ENCODE measurements at places on chromosomes 5 and 9.

DNA sequence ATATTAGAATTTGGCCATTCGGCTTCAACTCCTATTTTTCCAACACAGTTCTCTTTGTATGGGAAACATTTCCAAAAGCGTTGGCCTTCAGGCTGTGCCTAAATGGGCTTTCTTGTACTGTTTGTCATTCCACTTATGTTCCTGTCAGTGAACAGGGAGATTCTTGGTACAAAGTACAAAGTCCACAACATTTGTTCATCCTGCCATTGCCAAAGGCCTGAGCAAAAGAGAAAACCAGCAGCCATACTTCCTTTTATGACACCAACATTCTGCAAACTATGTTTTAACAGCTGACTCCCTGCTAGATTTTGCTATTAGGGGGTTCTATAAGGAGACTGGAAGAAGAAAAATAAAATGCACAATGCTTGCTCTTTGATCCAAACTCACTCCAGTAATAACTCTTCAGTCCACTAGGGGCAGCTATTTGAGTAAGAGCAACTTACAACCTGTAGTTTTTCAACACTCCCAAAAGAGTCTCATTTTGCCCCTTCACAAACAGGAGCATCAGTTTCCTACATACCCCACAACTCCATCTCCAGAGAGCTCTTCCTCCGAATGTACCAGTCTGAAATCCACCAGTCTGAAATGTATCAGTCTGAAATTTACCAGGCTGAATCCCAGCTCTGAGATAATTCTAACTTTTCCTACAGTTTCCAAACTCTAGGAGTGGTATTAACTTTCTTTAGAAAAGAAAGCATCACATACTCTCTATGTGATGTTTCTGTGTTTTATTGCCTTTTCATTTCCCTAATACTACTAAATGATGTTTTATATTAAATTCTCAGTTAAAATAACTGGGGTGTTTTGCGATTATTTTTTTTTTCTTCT lies 693.8 kb downstream of the DNAH5 start:
- peak; percentile 67 for ATAC-seq

GRCh38 chr5:171635028-171635427 lies 150.6 kb upstream of the SMIM23 start:
- ATAC-seq, result no peak

DNA sequence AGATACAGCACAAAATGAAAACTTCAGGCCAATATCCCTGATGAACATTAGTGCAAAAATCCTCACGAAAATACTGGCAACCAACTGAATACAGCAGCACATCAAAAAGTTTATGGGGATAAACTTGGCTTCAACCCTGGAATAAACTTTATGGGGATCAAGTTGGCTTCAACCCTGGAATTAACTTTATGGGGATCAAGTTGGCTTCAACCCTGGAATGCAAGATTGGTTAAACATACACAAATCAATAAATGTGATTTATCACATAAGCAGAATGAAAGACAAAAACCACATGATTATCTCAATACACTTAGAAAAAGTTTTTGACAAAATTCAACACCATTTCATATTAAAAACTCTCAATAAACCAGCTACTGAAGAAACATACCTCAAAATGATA lies 213.7 kb upstream of the DMRTA1 start:
- ATAC-seq, result no peak

- no peak for ATAC-seq
Observed at GRCh38 chr5:1901983-1902382, 19.3 kb upstream of the IRX4 start.

DNA sequence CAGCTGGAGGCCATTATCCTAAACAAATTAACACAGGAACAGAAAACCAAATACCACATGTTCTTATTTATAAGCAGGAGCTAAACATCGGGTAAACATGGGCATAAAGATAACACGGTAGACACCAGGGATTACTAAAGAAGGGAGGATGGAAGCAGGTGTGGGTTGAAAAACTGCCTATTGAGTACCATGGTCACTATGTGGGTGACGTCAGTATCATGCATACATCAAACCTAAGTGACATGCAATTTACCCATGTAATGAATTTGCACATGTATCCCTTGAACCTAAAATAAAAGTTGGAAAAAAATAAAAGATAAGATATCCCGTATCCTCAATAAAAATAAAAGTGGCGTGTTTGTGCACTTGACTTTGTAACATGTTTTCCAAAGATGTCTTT lies 88.8 kb downstream of the DOCK8 start:
- no peak for ATAC-seq

GRCh38 chr5:146291421-146292074 lies 47.1 kb upstream of the POU4F3 start:
- ATAC-seq, result peak; percentile 89

DNA sequence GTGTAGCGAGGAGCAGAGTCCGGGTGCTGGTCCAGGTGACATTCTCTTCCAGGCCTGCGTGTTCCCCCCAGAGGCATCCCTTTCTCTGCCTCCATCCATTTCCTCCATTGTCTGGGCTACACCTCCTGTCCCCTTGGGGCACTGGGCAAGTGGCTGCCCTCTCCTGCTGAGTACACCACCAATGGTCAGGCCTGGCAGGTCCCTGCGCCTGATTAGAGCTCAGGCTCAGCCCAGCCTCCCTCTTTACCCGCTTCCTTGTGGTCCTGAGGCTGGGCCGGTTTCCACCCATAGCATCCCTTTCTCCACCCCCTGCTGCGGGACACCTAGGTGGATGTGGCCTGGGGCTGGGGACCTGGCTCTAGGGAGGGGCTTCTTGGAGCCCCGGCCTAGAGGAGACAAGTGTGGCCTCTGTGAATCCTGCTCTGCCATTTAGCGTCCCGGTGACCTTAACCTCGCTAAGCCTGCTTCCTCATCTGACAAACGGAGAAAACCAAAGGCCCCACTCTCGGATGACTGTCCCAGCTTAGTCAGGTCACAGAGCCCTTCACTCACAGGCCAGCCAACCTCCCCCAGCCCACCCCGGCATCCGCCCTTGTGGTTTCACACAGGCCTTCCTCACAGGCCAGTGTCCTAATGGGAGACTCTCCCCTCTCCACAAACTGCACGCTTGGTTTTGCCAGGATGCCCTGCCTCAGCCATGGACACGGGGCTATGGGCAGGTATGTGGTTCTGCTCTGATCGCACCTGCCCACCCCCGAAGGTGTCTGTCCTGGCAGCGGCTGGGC lies 12.9 kb downstream of the DOLPP1 start:
- ATAC-seq, result peak; percentile 24

GRCh38 chr5:111948092-111948841 lies 191.3 kb upstream of the NREP start:
- ATAC-seq, result peak; percentile 92

- no peak for ATAC-seq
Observed at GRCh38 chr5:56190497-56190896, 42.6 kb downstream of the ANKRD55 start.

GRCh38 chr9:20884985-20885593 lies 146.4 kb downstream of the HACD4 start:
- ATAC-seq, result peak; percentile 87

- no peak for ATAC-seq
Observed at GRCh38 chr9:133342069-133342406, 5.9 kb downstream of the MED22 start.

- no peak for ATAC-seq
Observed at GRCh38 chr5:57665146-57665936, 182.7 kb upstream of the ACTBL2 start.

GRCh38 chr5:101728933-101729332 lies 567.2 kb downstream of the SLCO4C1 start:
- ATAC-seq, result no peak

- ATAC-seq, result no peak
Observed at GRCh38 chr9:74555565-74555964, 58.4 kb downstream of the RORB start.

- ATAC-seq, result peak; percentile 20
Observed at GRCh38 chr5:8844206-8844605, 701.7 kb downstream of the SEMA5A start.

DNA sequence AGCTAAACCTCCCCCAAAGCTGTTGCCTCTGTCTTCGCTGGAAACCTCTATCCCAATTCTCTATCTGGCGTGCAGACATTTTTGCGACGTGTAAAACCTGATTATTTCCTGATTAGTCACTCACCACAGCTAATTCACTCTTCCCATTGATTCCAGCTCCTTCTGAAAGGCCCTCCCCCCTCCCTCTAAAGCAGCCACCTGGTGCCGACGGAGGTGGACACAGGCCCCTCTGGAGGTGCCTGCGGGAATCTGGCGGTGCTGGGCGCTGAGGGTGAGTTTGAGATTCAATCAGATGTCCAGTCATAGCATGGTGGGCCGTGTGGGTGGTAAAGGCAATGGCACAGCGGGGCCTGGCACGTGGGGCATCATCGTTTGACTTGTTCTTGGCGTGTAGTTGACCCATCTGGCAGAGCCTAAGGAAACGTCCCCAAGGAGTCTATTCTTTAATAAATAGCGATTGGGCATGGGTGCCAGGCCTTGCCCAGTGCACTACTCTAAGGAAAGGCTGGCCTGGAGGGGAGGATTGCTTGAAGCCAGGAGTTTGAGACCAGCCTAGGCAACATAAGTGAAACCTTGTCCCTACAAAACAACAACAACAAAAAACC lies 271.1 kb upstream of the MVB12B start:
- no peak for ATAC-seq

DNA sequence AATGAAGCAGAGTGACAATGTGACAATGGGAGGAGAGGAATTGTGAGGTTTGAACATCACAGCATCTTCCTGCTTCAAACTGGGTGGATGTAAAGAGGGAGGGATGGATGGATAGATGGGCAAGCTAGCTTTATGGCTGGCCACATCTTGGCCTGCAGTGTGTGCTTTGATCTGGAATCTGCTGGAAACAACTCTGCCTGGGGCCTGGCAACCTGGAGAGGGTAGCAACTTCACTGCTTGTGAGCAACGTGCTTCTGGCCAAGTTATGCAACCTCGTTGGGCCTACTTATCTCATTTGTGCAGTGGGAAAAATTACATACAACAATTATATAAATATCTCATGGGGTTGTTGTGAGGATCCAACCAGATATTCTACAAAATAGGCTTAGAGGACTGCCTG lies 5.3 kb downstream of the IL9 start:
- ATAC-seq, result no peak

GRCh38 chr5:54601411-54602230 lies 84.1 kb downstream of the SNX18 start:
- ATAC-seq, result no peak

- ATAC-seq, result peak; percentile 18
Observed at GRCh38 chr9:129175825-129176633, 2.0 kb downstream of the IER5L start.

- ATAC-seq, result no peak
Observed at GRCh38 chr5:156420665-156421064, 93.7 kb downstream of the SGCD start.

- no peak for ATAC-seq
Observed at GRCh38 chr5:2903451-2904395, 152.2 kb upstream of the IRX2 start.

DNA sequence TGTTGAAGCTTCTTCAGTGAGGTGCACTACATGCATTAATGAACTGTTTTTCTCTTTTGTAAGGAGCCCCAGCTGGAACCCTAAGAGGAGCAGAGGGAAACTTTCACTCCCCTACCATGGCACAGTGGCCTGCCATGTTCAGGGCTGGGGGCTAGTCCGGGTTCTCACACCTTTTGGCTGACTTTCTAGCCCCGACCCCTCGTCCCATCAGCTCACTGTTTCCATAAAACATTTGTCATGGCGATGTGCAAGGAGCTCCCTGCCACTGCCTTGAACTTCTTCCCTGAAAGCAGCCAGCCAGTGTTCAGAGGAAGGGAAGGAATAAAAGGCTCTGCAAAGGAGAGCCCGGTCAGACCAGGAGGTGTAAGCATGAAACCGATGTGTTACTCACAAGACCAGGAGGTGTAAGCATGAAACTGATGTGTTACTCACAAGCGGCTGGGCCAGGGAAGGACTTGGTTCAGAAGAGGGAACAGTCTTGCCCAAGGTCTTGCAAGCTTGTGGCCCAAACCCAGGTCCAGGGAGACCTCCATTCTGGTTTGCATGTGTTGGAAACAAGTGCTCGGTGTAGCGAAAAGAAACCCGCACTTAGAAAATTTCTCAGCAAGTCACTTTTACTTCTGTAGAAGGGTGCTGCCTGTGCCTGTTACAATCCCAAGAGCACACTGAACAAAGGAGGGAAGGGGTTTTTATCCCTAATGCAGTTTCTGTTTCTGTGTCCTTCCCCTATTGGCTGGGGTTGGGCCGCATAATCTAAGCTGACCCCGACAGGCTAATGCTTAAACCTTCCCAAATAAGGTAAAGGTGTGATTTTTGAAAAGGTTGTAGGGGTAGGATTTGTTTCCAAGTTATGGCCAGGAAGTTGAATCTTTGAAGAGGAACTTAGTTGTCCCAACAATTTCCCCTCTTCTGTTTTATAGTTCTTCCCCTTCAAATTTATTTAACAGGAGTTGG lies 3.4 kb upstream of the ABO start:
- no peak for ATAC-seq

DNA sequence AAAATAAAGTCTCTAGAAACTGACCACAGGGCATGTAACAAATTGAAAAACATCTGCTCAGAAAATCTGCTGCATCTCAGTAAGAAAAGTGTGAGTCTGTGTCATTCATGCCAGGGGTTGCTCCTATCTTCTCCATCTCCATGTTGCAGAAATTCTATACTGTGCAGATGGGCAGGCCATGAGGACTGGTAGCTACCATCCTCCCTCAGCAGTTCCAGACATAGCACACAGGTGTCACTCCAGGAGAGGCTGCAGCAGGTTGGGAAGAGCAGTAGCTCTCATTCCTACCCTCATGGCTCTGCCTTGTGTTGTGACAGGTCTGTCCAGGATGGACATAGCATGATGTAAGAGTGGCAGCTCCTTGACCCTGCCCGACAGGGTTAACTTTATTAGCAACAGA lies 173.4 kb downstream of the NDUFS4 start:
- ATAC-seq, result no peak

GRCh38 chr5:146425023-146425422 lies 22.1 kb upstream of the TCERG1 start:
- no peak for ATAC-seq

GRCh38 chr9:26439061-26439624 lies 453.5 kb downstream of the CAAP1 start:
- no peak for ATAC-seq

GRCh38 chr5:158884827-158885518 lies 214.7 kb downstream of the EBF1 start:
- no peak for ATAC-seq

DNA sequence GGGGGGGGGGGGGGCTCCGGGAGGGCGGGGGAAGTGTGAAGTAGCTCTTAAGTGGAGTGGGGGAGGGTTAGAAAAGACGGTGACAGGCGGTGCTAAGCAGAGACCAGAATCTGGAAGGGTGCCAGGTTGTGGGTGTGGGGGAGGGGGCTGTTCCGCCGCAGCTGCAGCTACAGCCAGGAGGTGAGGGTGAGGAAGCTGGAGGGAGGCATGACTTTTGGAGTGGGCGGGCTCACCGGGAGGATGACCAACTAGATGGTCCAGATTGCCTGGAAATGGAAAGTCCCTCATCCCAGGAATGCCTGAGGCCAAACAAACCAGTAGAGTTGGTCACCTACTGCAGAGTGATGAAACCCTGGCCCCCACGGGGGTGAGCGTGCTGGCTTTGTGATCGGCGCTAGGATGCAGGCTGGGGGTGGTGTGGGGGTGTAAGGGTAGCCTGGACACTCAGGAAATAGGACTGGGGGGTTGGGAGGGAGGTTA lies 158.1 kb upstream of the SHB start:
- peak; percentile 69 for ATAC-seq

- ATAC-seq, result no peak
Observed at GRCh38 chr5:135482381-135482933, 30.3 kb upstream of the TIFAB start.

Measured in SK-N-SH treated with all-trans-retinoic acid at 6 μM for 48 hours (cell line).